Left forelimb (tissue), 1 donor: ENCODE measurements at places on chromosomes 2 and 18.

- no peak for DNase-seq
Measured at GRCh38 chr2:179022685-179023084, 27.3 kb downstream of the CCDC141 start.

DNA sequence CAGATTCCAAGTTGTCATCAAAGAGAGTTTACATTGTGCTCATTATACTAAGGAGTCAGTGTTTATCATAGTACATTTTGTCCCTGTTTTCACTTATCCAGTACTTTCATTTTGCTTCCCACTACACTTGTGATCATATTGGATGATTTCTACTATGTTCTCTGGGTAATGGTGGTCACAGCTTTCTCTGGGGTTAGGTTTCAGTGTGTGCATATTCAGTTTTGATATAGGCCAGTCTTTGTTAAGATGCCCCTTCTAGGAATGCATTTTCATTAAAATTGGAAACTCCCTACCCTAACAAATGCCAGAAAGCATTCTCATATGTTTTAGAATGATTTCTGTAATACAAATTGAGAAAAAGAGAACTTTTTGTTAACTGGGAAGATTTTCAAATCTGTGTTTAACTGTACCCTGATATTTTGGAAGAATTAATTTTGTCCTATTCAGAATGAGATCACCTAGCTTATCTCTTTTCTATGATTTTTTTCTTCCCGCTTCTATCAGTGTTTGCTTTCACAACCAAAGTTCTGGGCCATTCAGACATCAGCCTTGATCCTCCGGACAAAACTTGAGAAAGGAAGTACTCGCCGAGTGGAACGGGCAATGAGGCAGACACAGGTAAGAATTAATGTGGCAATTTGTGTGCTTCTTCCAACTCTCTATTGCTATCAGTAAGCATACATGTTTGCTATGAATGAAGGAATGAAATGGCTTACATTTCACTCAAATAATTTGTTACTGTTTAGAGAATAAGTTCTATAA lies 74.6 kb downstream of the TTC27 start:
- DNase-seq = no peak

GRCh38 chr2:143933946-143934569 lies 585.9 kb downstream of the ZEB2 start:
- no peak for DNase-seq

DNA sequence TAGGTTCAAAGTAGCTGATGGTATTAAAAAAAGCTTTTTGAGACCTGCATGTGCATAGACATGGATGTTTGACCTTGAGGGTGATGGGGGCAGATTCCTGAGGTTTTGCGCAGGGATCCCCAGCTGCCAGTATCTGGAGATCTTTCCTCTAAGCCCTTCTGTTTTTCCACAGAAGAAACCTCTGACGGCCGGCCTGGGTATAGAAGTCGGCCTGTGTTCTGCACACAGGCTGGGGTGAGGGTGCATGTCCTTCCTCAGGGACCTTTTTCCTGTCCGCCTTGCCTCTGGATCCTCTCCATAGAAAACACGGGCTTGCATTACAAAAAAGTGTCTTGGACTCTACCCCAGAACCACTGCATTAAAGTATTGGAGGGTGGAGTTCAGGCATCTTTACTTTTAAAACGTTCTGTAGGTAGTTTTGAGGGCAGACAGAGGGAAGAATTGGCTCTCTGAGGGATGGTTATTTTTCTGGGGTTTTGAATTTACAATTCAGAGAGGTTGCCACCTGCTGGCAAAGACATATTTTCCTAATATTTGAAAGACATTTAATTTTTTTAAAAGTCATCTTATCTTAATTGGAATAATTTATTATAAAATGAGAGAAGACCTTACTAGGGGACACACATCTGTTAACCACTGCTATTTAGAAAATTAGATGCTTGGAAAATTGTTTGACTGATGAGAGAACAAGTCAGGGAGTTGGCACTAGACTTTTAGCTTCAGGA lies 350.6 kb downstream of the DCDC2C start:
- no peak for DNase-seq

DNA sequence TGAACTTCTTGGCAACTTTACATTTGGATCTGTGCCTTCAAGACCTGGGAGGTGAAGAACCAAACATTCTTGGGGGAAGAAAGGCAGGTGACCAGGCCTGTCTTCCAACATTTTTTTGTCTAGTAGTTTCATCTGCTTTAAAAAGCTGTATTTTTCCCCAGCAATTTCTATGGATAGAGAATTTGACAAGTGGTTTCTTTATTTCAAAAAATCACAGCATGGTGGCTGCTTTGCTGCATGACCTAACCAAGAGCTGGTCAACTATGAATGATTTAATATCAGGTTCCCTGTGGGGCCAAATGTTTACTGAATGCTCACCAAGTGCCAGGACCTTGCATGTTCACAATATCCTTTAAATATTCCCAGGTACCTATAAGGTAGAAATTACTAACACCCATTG lies 19.1 kb downstream of the LRP2 start:
- no peak for DNase-seq

GRCh38 chr18:42289526-42289925 lies 334.5 kb downstream of the PIK3C3 start:
- no peak for DNase-seq

- DNase-seq = no peak
Measured at GRCh38 chr2:143514413-143514812, 385.2 kb downstream of the ARHGAP15 start.

DNA sequence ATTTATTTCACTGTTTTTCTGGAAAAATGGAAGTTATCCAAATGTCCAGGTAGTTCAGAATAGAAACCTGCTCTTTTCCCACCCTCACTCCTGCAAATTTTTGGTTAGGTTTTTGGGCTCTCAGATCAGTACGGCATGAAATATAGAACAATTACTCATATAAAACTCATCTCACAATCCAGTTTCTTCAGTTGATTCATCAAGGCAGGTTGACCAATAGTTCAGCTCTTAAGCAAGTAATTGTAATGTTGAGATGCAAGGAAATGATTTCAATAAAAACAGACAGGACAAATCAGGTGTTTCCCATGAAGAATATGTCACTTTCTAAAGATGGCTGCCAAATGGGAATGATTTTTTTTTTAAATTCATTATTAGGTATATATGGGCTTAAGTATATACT lies 2.0 kb downstream of the RAB27B start:
- DNase-seq = no peak

GRCh38 chr18:35164133-35164532 lies 76.7 kb upstream of the ZNF397 start:
- DNase-seq = no peak

- no peak for DNase-seq
Measured at GRCh38 chr2:241966647-241967466, 97.3 kb downstream of the RTP5 start.

DNA sequence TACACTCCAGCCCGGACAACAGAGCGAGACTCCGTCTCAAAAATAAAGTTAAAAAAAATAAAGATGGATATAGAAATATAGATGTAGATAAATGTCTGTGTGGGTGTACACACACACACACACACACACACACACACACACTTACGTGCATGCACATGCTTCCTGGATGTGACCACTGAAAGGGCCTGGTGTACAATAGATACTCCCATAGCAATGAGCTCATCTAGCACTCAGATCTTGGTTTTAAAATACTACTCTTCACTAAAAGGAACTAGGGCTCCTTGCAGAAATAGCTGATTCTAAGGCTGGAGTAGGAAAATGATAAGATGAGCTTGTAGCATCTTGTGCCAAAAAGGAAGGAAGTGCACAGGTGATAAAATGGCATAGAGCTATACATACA lies 39.1 kb downstream of the ROCK2 start:
- no peak for DNase-seq

GRCh38 chr2:69134306-69134945 lies 121.4 kb downstream of the ANTXR1 start:
- no peak for DNase-seq

- DNase-seq = no peak
Measured at GRCh38 chr2:205845446-205845845, 163.1 kb downstream of the NRP2 start.

GRCh38 chr2:129757915-129758783 lies 221.3 kb upstream of the RAB6C start:
- no peak for DNase-seq

DNA sequence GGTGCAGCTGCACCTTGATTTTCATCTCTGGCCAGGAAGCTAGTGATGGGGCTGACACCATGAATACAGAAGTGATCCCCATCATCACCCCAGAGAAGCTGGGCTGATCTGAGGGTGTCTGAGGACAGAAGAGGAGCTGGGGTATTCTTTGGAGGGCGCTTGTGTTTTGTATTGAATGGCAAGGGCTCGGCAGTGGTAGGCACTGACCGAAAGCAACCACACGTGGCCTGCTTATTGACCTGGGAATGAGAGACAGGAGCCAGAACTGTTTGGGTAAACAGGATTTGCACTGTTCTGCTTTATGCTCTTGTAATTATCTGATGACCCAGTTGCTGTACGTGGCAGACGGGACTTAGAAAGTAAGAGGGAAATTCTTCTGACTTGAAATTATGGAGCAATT lies 62.6 kb upstream of the RPL31 start:
- DNase-seq = no peak

GRCh38 chr18:41410006-41410405 lies 545.0 kb upstream of the PIK3C3 start:
- no peak for DNase-seq

- no peak for DNase-seq
Measured at GRCh38 chr2:162677476-162677875, 161.1 kb downstream of the KCNH7 start.

DNA sequence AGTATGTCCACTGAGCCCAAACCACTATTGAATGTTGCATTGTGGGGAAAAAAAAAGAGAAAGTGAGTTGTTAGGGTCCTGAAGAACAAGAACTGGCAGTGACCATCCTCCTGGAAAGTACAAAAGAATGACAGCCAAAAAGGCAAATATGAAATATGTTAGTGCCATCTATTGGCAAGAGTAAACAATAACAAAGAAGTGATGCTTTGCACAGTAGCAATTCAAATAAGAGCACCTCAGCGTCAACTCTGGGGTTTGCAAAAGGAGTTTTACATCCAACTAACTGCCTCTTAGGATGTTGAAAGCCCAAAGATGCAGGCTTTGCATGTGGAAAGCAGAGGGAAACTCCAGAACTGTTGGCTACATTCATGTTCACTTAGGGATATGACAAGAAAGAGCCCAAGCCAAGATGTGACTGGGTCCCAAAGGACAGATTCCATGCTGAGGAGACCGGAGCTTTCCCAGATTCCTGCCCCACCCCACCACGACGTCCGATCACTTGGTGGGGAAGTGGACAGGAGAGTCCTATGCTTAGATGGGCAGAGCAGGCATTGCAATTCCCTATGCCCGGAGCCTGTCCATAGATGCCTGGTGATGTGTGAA lies 15.6 kb downstream of the TRABD2A start:
- DNase-seq = no peak

DNA sequence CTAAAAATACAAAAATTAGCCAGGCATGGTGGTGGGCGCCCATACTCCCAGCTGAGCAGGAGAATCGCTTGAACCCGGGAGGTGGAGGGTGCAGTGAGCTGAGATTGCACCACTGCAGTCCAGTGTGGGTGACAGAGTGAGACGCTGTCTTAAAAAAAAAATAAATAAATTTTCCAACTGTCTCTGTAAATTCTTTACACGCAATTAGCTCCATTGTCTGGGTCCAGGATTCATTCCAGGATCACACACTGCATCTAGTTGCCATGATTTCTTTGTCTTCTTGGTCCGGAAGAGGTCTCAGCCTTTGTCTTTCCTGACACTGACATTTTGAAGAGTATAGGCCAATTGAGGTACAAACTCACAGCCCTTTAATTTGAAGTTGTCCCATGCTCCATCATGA lies 167.6 kb upstream of the NYAP2 start:
- no peak for DNase-seq

GRCh38 chr2:168641636-168642035 lies 160.8 kb upstream of the NOSTRIN start:
- no peak for DNase-seq

DNA sequence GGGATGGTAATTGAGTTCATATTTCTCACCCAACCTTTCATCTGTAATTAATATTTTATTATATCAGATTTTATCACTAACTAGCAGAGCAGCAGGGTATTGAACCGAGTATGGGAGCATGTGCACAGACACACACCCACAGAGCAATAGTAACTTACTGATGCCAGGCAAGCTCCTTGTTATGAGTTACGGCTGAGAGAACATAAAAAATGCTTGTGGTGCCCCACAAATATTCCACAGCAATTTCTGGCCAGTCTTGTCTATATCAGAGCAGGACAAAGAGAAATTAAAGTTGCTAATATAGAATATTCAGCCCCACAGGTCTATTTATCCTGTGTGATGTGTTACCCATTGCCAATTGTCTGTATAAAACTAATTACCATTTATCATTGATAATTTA lies 501.8 kb upstream of the RAB12 start:
- no peak for DNase-seq

DNA sequence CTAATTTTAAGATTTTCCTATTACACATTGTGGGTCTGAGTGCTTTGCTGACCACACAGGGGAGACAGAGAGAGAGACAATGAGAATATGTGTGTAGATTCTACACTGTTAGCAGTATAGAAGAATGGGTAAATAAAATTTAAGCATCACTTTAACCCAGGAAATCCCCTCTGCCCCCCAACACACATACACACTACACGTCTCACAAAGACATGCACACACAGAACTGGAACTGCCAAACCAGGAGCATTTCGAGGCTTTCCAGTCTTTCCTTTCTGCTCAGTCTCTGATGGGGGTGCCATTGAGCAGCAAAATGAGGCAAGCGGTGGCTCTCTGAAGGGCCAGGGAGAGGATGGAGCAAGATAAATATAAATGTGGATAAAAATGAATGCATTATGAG lies 2.5 kb downstream of the MERTK start:
- no peak for DNase-seq

GRCh38 chr18:45782662-45783061 lies 42.8 kb upstream of the SIGLEC15 start:
- no peak for DNase-seq

- no peak for DNase-seq
Measured at GRCh38 chr18:79374408-79375171, 21.1 kb upstream of the NFATC1 start.

DNA sequence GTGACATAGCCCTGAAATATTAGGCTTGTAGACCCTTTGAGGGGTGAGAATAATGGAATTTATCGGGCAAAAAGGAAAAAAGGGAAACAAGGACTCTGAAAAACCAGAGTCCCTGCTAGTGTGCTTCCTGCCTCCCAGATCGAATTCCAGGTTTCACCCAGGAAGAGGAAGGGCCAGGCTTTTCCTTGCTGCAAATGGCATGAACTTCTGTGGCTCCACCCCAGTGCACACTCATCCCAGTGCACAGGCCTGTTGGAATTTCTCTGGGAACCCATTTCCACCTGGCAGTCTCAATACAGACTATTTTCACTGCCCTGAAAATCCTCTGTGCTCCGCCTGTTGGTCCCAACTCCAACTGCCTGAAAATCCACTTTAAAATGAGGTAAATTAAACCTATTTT lies 29.9 kb downstream of the C18orf54 start:
- no peak for DNase-seq

GRCh38 chr2:238362626-238363025 lies 42.3 kb downstream of the TRAF3IP1 start:
- DNase-seq = no peak

DNA sequence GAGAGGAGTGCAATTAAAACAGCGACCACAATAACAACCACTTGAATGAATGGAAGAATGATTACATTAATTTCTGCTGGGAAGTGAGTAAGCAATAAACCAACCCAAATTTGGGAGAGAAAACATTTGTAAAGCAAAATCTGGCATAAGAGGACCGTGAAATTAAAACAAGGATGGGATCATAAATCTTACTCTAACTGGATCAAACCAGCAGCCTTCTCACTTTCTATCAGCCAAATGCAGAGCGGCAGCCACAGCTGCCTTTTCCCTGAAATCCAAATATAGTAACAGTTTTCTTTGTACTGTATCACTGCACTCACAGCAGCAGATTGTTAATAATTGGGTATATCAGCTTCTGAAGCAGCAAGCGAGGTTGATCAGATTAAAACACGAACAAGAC lies 245.2 kb upstream of the REG3G start:
- no peak for DNase-seq
